ENCODE measurements at places on chromosomes 12 and 14.

DNA sequence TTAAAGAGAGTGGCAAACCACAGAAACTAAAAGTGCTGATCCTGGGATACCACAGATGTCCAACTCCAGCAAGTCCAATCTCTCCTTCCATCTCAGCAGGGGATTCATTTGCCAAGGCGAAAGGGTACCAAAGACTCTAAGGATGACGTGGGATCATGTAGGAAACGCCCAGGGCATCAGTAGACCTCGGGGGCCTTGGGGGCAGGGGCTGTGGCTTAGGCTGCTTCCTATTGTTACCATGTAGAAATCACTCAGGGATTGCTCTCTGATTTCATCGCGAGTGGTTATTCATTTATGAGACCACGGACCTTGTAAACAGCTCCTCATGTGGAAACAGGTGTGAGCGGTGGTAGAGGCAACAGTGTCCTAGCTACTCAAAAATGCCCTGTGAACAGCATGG, 149.3 kb upstream of the FKBP4 start:
- DNase-seq: no peak

DNA sequence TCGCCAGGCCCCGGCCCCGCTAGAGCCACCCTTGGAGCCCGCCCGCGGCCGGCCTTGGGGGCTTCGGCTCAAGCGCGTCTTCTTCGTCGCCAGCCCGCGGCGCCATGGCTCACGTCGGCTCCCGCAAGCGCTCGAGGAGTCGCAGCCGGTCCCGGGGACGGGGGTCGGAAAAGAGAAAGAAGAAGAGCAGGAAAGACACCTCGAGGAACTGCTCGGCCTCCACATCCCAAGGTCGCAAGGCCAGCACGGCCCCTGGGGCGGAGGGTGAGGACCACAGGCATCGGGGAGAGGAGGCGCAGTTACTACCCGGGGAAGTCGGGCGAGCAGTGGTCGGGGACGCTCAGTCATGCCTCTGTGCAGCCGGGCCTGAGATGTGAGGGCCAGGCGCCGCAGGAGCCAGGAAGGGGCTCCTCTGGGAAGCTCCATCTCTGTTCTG, 573 bp downstream of the ARL6IP4 start:
- no peak for DNase-seq

DNA sequence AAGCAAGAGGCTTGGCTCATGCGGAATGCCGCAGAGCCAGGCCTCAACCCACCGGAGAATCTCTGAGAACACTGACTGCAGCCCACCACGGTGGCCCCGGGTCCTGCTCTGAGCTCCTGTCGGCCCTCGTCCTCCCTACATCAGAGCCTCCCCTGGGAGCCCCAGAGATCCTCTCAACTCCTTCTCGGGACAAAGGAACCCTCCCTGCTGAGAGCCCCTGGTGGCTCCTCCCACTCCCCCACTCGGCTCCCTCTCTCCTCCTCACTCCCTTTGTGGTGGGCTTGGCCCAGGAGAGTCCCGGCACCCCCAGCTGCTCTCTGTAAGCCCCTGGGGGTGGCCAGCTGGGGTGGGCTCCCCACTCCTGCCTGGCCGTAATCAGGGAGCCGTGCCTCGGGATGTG, 11.1 kb upstream of the INF2 start:
- DNase-seq: no peak

GRCh38 chr14:102560458-102561261, 31.8 kb upstream of the RCOR1 start:
- no peak for DNase-seq

DNA sequence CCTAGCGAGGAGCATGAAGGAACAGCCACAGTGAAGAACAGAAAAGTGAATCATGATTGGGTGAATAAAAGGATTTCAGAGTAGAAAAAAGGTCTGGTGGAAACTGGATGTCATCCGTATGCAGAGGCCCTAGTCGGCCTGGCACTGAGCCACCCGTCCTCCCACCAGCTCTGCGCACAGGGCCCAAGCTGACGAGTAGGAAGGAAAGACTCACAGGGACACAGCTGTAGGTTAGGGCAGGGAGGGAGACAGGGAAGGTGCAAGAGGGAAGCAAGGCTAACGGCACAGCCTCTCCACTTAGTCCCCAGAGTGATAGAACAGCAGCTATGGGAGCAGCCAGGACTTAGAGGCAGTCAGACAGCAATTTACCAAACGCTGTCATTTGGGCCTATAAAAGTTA, 112.6 kb downstream of the KCNK10 start:
- DNase-seq: no peak
